ENCODE measurements at places on chromosomes 5 and 9.
A peak's percentile ranks its signal among the peaks of the same experiment; 100 is the strongest.

DNA sequence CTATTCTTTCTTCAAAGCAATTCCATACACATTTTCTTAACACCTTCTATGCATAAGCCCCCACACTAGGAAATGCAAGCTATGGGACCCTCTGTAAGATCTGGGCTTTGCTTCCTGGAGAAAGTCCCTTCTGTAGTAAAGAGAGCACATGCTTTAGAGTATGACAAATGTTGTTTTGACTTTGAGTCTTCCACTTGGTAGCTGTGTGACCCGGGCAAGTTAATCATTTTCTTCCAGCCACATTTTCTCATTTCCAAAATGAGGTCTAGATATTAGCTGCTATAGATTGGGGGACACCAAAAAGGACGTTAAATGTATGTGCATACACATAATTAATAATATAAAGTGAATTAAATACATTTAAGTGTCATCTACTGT lies 334.0 kb downstream of the NFIB start:
- DNase-seq: no peak

DNA sequence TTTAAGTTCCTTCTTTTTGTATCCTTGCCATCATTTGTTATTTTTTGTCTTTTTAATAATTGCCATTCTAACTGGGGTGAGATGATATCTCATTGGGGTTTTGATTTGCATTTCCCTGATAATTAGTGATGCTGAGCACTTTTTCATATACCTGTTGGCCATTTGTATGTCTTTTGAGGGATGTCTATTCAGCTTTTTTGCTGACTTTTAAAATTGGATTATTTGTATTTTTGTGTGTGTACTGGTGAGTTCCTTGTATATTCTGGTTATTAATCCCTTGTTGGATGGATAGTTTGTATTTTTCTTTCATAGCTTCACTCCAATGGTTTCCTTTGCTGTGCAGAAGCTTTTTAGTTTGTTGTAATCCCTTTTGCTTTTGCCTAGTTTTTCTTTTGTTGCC lies 19.1 kb downstream of the RCL1 start:
- DNase-seq: no peak

DNA sequence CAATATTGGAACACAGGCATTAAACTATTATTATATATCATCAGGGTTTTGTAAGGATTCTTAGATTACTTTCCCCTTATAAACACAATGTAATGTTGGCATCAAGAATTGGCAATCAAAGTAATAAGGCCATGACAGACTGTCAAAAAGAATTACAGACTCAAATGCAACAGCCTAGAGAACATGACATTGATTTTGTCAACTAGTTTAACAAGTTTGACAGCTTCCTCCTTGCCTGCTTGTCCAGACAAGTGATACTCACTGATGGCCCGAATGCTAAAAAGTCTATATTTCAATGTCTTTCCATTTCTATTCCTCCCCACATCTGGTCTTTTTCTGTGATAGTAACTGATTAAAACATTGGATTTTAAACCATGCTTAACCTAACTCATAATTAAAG lies 6.4 kb upstream of the ANKRD31 start:
- no peak for DNase-seq

GRCh38 chr9:4844056-4844838 lies 51.5 kb downstream of the RCL1 start:
- DNase-seq: no peak

DNA sequence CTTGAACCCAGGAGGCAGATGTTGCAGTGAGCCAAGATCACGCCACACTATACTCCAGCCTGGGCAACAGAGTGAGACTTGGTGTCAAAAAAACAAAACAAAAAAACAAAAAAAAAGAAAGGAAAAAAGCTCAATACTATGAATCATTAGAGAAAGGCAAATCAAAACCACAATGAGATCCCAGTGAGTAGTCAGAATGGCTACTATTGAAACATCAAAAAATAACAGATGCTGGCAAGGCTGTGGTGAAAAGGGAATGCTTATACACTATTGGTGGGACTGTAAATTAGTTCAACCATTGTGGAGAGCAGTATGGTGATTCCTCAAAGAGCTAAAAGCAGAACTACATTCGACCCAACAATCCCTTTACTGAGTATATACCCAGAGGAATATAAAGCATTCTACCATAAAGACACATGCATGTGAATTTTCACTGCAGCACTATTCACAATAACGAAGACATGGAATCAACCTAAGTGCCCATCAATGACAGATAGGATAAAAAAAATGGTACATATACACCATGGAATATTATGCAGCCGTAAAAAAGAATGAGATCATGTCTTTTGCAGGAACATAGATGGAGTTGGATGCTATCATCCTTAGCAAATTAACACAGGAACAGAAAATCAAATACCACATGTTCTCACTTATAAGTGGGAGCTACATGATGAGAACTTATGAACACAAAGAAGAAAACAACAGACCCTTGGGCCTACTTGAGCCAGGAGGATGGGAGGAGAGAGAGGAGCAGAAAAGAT lies 81.9 kb upstream of the ARRDC3 start:
- DNase-seq: no peak

DNA sequence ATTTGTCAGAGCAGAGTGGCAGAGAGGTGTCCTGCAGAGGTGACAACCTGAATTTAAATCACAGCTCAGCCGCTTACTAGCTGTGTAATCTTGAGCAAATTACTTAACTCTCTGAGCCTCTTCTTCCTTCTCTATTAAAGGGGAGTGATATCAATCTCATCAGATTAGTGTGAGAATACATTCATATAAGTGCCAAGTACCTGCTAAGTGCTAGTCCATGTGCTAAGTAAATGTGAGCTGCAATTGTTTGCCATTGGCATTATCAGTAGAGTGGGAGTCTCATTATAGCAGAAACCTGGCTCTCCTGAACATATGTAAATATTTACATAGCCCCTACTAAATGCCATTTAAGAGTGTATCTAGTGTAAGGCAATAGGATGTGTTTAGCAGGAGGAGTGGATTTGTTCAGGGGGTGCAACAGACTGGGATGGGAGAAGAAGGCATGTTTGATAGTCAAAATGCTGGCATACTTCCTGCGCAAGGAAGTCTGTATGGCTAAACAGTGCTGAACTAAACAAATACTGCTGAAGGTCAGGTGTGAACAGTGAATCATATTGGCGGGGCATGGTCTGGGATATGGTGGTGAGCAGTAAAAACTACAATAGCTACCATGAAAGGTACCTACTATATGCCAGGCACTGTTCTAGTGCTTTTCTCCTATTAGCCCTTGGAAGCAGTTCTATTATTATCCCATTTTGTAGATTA lies 74.5 kb downstream of the F2RL2 start:
- DNase-seq: no peak

DNA sequence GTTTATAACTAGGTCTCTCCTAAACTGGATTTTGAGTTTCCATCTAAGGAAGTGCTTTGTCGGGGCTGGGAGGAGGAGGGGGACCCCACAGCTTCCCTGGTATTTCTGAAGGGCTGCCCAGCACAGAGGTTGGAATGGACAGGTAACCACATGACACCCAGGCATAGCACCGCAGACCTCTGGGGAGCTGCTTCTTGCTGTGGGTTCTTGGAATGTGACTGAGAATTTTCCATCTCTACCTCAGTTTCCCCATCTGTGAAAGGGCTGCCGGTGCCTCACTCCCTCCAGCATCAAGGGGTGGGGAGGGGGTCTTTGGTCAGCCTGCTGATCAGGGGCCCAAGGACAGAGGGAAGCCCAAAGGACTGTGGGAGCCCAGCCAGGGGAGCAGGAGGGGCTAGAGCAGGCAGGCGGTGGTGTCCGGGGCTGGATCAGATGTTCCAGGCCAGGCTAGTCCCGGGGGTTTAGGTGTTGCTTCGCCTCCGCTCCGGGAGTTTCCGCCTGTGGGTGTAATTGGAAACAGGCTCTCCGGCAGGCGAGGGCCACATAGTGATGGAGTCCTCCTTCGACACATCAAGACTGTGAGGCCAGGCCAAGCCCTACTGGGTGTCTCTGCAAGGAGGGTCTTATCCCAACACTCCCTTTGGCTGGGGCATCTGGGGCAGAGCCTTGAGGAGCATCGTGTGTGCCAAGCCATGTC lies 3.3 kb downstream of the OLFML2A start:
- no peak for DNase-seq

GRCh38 chr5:78806544-78806943 lies 158.0 kb upstream of the LHFPL2 start:
- no peak for DNase-seq

GRCh38 chr5:73170522-73170921 lies 2.5 kb upstream of the TMEM174 start:
- DNase-seq: peak; percentile 12

GRCh38 chr5:156683509-156683908 lies 166.6 kb upstream of the PPP1R2B start:
- no peak for DNase-seq

DNA sequence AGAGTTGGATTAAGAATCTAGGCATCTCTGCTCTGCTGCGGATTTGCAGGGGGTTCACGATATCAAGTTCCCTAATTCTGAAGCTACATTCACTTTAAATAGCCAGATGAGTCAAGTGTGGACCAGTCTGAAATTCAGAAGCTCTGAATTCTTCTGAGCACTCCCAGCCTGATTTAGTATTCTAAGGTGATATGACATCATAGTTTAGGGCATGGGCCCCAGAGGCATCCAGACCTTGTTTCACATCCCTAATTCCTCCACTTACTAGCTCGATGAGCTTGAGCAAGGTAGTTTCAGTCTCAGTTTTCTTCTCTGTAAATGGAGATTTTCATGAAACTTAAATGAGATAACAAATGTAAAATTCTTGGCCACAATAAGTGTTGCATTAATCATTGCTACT lies 65.2 kb downstream of the TMEM167A start:
- DNase-seq: no peak

GRCh38 chr5:172118891-172119290 lies 69.1 kb downstream of the STK10 start:
- no peak for DNase-seq

GRCh38 chr5:38657020-38657419 lies 100.6 kb upstream of the LIFR start:
- no peak for DNase-seq

- DNase-seq: no peak
These were observed 104.0 kb downstream of the PARP8 start for GRCh38 chr5:50770441-50770840.

- DNase-seq: no peak
These were observed 2209.2 kb downstream of the MAT2B start for GRCh38 chr5:165714598-165714997.

GRCh38 chr5:18959535-18959934 lies 1028.5 kb downstream of the CDH18 start:
- DNase-seq: no peak

GRCh38 chr5:84779186-84779585 lies 394.5 kb upstream of the EDIL3 start:
- DNase-seq: no peak

- DNase-seq: no peak
These were observed 215.1 kb upstream of the TRIM32 start for GRCh38 chr9:116471944-116472506.

- no peak for DNase-seq
These were observed 31.1 kb downstream of the TRIO start for GRCh38 chr5:14174230-14174636.

DNA sequence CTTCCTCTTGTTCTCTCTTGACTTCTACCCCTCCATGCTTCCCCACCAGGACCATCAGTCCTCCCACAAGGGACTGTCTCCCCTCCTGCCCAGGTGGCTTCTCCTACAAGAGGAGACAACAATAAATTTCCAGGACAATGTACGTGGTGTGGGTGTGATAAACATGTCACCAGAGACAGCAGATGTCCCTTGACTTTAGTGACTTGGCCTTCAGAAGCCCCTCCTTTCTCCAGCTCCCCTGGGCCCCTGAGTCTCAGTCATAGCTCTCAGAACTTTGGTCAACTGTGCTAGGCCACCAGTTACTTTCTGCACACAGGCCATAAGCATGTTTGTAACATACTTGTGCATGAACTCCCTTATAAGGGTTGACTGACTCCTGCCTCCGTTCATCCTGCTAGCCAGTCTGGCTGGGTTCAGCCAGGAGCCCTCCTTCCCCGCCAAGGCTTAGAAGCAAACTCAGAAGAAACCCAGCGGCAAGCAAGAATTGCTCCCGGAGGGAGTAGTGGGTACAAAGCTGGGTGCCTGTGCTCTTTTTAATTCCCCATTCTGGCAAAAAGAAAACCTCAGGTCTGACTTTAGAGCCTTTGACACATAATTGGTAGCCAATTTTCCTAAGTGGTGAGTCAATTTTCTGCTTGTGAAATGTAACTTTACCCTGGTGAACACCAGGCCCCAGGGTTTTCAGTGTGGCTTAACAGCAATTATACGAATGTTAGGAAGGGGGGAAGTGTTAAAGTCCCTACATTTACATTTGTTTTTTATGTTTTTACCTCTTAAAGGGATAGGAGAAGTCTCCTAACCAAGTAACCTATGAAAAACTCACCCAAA lies 49.2 kb downstream of the EBF1 start:
- DNase-seq: no peak

GRCh38 chr5:155522540-155522939 lies 509.0 kb downstream of the KIF4B start:
- no peak for DNase-seq

- DNase-seq: no peak
These were observed 9.4 kb upstream of the EFNA5 start for GRCh38 chr5:107680099-107680498.

- no peak for DNase-seq
These were observed 30.3 kb upstream of the MAST4 start for GRCh38 chr5:66565878-66566277.

- DNase-seq: no peak
These were observed 15.9 kb upstream of the ADAMTS2 start for GRCh38 chr5:179361037-179361603.

DNA sequence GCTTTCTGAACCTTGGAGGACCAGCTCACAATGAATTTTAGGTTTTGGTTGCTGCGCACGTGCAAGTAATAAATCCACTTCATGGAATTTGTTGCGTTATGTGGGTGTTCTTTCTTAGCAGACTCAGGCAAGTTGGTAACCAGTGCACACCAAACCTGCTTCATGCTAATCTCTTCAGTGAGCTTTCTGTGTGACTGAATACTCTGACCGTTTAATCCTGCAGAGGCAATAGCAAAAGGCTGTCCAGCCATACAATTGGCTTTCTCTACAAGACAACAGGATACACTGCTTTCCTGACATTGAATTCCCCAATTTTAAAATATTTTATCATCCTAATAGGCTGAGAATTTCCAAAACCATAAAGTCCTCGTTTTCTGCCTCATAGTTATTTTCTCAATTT lies 10.3 kb downstream of the UGT3A2 start:
- no peak for DNase-seq

GRCh38 chr5:135456238-135457099 lies 4.3 kb upstream of the TIFAB start:
- no peak for DNase-seq

- no peak for DNase-seq
These were observed 48.6 kb downstream of the NMUR2 start for GRCh38 chr5:152356506-152356905.

GRCh38 chr9:73437758-73438157 lies 286.1 kb downstream of the ANXA1 start:
- no peak for DNase-seq

- DNase-seq: no peak
These were observed 547.8 kb downstream of the CCDC171 start for GRCh38 chr9:16100537-16101091.

GRCh38 chr5:10503321-10503720 lies 60.5 kb upstream of the ANKRD33B start:
- DNase-seq: no peak

Measured in CD4-positive, alpha-beta T cell treated with Interleukin-17A for 4 hours (primary cell).